ENCODE measurements at places on chromosomes 13 and 19. TPM values are rescaled to one million over a fixed set of nuclear protein-coding genes. Genes with fewer than 3 reads are reported as not detected.

FREM2 gene
- polyA plus RNA-seq = 32.0 TPM

SRRM5 gene
- 2.1 TPM for polyA plus RNA-seq

CATSPERD gene
- 0.98 TPM for polyA plus RNA-seq

GRCh38 chr19:44757735-44758505 lies 9.4 kb downstream of the BCL3 start:
- peak; percentile 88 for DNase-seq

- DNase-seq = no peak
These were observed 867.1 kb downstream of the UQCRFS1 start for GRCh38 chr19:28345811-28346210.

GRCh38 chr13:106500445-106500844 lies 35.0 kb downstream of the EFNB2 start:
- DNase-seq = no peak

DNA sequence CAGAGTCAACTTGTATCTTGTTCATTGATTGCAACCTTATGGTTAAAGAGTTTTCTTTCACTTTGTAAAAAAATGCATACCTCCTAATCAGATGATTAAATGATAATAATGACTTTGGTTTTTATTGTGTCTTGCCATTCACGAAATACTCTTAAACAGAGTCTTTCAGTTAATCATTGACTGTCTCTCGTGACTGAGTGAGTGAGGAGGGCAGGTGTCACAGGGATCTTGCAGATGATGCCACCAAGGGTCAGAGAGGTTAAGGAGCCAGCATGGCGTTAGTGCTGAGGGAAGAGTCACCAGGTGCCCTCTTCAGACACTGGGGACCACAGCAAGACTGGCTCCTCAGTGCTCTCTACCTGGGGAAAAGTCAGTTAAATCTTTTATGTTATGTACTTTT lies 8.0 kb downstream of the GPATCH1 start:
- no peak for DNase-seq

DNA sequence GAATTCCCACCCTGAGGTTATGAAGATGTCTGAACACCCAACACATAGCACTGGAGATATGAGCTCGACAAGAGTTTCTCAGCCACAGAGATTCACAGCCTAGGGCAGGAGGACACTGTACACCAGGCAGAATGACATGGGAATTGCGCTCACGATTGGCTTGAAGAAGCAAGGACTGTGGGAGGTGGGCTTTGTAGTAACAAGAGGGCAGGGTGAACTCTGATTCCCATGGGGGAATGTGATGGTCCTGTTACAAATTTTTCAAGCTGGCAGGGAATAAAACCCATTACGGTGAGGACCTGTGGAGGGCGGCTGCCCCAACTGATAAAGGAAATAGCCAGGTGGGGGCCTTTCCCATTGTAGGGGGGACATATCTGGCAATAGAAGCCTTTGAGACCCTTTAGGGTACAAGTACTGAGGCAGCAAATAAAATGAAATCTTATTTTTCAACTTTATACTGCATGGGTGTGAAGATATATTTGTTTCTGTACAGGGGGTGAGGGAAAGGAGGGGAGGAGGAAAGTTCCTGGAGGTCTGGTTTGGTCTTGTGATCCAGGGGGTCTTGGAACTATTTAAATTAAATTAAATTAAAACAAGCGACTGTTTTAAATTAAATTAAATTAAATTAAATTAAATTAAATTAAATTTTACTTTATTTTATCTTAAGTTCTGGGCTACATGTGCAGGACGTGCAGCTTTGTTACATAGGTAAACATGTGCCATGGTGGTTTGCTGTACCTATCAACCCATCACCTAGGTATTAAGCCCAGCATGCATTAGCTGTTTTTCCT lies 7.0 kb downstream of the KLK3 start:
- no peak for DNase-seq

- no peak for DNase-seq
These were observed 418.2 kb downstream of the KLF12 start for GRCh38 chr13:73715911-73716510.

DNA sequence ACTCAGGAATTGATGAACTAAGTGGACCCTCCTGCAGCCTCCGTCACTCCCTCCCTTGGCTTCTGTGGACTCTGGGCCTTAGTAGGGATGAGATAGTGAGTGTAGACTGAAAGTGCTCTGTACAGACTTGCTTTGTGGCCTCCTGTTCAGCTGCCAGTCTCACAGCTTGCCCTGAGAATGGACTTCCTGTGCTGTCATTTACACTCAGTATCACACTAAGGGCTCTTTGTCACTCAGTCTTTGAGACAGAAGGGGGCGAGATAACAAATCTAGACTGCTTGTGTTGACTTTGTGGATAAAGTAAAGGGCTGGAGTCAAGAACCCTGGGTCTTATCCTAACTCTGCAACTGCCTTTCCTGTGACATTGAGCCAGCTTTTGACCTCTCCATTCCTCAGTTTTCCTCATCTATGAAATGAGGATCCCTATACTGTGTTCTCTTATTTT lies 21.0 kb upstream of the SPRY2 start:
- no peak for DNase-seq

- peak; percentile 84 for DNase-seq
These were observed 13.5 kb downstream of the DPF1 start for GRCh38 chr19:38210458-38210987.

DNA sequence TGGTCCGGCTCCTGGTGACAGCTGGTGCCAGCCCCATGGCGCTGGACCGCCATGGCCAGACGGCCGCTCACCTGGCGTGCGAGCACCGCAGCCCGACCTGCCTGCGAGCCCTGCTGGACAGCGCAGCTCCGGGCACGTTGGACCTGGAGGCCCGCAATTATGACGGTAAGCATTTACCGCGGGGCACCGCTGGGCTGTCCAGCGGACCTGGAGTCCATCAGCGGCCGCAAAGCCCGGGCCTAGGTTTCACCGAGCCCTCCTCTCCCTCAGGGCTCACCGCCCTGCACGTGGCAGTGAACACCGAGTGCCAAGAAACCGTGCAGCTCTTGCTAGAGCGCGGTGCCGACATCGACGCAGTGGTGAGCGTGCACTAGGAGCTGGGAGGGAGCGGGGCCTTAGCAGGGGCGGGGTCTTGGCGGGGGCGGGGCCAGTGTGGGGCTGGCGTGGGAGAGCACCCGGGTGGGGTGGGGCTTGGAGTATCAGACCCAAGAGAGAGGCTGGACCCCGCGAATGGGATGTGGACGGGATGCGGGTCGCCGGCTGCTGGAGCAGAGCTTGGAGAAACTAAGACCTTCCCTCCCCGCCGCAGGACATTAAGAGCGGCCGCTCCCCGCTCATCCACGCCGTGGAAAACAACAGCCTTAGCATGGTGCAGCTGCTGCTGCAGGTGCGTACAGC lies 8.7 kb downstream of the BCL3 start:
- no peak for DNase-seq

GRCh38 chr13:30409886-30410704 lies 12.2 kb upstream of the UBE2L5 start:
- no peak for DNase-seq

- DNase-seq = no peak
These were observed 5.6 kb downstream of the TEX29 start for GRCh38 chr13:111325941-111326620.

DNA sequence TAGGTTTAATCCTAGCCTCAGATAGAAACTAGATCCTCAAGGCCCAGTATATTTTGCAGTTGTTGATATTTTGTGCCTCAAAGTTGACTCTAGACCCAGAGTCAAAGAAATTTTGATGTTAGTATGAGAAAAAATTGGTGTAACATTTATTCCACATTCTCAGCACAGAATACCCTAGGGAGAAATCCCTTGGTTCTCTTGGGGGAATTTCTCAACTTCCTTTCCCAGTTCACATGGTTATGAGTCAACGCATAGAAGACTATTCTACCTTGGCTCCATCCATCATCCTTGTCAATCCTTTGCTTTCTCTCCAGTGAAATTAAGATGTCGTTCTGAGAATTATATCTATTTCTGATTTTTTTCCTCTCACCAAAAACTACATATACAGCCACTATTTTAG lies 145.3 kb downstream of the POSTN start:
- DNase-seq = no peak

DNA sequence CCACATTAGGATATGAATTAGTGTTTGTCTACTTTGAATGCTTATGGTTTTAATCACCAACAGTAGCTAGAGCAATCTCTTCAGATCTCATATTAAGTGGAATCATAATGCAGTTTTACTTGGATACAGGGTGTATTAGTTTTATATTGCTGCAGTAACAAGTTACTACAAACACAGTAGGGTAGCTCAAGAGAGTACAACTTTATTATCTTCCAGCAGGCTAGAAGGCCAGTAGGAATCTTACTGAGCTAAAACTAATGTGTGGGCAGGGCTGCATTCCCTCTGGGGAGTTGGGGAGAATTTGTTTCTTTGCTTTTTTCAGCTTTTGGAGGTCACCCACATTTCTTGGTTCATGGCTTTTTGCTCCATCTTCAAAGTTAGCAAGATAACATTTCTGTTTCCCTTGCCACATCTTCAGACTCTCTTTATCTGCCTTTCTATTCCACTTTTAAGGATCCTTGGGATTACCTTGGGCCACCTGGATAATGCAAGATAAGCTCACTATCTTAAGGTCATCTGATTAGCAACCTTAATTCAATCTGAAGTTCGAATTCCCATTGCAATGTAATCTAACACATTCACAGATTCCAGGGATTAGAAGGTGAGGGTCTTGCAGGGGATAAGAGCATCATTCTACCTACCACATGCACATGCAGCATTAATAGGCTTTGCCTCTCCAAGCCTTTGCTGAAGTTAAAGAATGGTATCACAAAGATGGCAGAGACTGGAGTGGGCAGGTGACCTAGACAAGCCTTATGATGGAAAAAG lies 134.1 kb upstream of the SLC10A2 start:
- DNase-seq = no peak

All from left lung (tissue), 14 donors.